NCI-H1092 treated with DMSO at 0.1 percent for 48 hours (cell line): ENCODE measurements at places on chromosomes 6 and 20.

DNA sequence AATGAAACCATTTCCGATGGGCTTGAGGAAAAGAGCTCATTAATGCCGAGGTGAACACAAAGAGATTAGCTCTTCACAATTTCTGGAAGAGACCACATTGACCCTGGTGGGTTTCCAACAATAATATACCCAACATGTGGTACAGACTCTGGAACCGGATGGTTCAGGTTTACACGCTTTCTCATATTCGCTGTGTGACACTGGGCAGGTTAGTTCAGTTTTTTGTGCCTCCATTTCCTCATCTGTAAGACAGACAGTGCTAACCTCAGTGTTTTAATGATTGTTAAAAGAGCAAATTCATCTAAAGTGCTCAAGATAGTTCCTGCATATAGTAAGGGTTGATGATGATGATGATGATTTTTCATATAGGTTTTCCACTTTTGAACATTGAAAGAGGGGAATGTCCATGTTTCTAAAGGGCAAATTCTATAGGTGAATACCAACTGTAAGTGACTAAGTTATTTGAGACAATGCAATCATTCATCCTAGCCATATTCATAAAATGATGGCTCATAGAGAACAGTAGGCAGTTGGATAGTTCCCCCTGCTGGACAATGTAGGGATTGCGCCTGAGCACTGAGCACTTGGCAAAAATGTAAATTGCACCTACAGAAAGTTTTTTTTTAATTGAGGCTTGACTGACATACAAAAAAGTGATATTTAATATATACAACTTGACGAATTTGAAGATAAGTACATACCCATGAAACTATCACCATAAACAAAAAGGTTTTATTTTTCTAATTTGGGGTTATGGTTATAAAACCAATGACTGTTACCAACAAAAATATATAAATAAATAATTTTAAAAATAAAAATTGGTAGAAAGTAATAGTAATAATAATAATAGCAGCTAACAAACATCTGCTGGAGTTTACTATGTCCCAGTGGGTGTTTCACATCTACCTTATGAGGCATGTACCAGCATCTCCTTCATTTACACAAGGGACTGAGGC, 2.1 kb upstream of the PERP start:
- peak; percentile 39 for DNase-seq

GRCh38 chr6:43127180-43127579, 43.9 kb upstream of the SRF start:
- no peak for DNase-seq

DNA sequence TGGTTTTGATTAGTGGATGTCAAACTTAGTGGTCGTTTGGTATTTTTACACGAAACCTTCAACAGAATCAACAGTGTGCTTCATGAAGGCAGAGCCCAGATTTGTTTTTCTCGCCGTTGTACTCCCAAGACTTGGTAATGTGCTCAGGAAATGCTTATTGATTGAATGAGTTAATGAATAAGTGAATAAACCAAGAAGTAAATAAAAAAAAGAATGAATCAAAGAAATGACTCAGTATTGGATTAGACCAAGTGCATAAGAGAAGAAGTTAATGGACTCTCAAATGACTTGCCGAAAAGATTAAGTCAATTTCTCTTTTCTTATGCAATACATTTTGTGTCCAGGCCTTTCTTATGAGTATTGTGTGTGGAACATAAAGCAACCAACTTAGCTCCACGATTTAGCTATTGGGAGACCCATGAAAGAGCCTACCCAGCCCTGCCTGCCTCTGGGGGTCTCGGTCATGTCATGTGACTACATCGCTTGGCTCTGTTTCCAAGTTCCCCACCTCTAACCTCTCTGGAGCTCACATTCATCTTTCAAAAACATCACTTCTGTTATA, 10.6 kb upstream of the FUCA2 start:
- DNase-seq, result no peak

GRCh38 chr20:21518292-21518991, 4.6 kb upstream of the NKX2-2 start:
- peak; percentile 54 for DNase-seq

DNA sequence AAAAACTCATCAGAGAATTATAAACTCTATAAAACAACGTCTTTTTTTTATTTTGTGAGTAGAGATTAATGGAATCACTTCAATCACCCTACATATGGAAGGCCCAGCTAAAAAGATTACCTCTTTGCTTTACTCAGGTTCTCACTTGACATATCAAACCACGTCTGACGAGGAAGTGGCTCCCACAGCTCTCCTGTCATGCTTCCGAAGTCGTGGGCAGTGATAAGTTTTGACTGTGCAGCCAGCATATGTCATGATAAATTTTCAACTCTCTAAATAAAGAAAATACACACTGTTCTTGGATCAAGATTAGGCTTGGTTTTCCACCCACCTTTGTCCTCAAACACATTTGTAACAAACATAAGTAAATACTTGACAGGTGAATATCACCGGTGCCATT, 279.5 kb upstream of the RNF217 start:
- DNase-seq, result no peak

DNA sequence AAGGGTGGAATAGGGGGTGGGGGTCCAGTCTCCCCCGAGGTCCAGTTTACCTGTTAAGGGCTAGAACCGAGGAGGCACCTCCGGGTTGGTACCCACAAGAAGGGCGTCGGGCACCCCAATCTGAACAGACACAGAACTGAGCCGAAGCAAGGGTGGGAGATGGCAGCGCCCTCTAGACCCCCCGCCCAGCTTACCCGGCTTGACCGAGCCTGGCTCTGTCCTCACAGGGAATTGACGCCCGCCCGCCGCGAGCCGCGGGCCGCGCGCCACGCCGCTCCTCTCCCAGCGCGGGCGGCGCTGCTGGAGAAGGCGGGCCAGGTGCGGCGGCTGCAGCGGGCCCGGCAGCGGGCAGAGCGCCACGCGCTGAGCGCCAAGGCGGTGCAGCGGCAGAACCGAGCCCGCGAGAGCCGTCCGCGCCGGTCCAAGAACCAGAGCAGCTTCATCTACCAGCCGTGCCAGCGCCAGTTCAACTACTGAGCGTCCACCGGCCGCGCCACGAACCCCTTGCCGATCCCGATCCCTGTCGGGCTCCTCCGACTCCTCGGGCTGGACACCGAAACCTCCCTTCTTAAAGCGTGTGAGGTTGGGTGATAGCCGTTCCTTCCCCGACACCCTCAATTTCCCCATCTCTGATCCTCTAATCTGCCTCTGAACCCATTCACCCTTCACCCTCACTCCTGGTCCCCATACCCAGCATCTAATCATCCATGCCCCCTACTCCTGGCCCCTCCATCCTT, 5.9 kb downstream of the TP53INP2 start:
- peak; percentile 80 for DNase-seq
